ENCODE measurements at places on chromosomes 16 and 17.

GRCh38 chr17:81833160-81833920 lies at the start of gene MCRIP1:
TSS of gene MCRIP1 (minus strand) at chr17:81833291. CDS start at chr17:81824506, 8,785 bp downstream.
- peak; percentile 94 for DNase-seq

GRCh38 chr17:79438546-79439334 lies 172.1 kb downstream of the RBFOX3 start:
- DNase-seq = no peak

- no peak for DNase-seq
These were observed 91.5 kb upstream of the TMEM97 start for GRCh38 chr17:28227316-28228108.

- no peak for DNase-seq
These were observed at the start of gene FAM171A2 for GRCh38 chr17:44363613-44364159. TSS of gene FAM171A2 (minus strand) at chr17:44363853. CDS start at chr17:44363714, 139 bp downstream.

DNA sequence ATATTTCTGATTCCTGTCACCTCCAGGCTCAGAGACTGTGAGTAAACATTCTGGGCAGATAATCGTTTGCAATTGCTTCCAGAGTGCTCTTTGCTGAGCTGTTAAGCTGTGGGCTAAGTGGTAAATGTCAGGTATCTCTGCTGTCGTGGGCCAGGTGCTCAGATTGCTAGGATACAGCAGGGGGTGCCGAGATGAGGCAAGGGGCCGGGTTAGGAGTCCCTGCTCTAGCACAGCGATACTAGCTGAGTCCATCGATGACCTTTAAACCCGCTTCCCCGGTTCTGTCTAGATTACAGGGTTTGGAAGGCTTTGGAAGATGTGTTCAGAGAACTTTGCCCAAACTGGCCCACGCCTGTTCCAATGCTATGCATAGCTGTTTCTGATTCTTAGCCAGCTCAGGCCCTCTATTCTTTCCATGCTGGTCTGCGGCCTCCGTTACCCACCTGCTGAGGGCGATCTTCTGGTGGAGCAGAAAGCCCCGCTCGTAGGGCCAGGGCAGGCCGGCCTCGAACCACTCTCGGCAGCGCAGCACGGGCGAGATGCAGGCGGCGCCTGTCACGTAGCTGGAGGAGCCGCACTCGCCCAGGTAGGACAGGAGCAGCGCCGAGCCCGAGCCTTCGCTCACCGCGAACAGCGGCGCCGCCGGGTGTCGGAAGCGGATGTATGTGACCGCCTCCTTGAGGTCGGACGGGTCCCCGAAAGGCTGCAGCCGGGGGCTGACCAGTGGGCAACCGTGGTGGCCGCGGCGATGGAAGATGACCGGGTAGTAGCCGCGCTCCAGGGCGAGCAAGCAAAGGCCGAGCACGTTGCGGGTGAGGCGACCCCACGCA lies 979 bp downstream of the ABHD15 start:
- peak; percentile 30 for DNase-seq

DNA sequence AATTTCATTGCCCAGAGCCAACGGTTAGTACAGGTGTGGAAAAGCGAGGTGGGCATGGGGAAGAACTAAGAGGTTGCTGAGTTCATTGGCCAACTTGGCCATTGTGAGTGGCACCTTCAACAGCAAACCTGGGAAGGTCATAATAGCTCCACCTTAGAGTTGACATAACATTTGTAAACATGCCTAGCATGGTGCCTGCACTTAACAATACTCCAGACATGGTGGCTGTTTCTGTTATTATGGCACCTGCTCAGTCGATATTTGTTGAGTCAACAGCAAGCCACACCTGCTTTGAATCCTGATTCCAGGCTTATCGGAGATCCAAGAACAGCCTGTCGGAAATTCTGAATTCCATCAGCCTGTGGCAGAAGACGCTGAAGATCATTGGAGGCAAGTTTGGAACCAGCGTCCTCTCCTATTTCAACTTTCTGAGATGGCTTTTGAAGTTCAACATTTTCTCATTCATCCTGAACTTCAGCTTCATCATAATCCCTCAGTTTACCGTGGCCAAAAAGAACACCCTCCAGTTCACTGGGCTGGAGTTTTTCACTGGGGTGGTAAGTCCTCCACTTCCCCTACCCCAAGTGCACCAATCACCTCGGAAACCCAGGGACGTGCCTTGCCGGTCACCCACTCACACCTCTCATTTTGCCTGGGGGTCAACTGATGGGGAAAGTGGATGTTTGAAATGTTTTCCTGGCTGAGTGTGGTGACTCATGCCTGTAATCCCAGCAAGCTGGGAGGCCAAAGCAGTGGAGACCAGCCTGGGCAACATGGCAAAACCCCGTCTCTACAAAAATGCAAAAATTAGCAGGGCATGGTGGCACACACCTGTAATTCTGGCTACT lies 46.0 kb downstream of the TMC5 start:
- DNase-seq = peak; percentile 17

GRCh38 chr16:86243571-86244154 lies 266.7 kb upstream of the FOXF1 start:
- DNase-seq = no peak

DNA sequence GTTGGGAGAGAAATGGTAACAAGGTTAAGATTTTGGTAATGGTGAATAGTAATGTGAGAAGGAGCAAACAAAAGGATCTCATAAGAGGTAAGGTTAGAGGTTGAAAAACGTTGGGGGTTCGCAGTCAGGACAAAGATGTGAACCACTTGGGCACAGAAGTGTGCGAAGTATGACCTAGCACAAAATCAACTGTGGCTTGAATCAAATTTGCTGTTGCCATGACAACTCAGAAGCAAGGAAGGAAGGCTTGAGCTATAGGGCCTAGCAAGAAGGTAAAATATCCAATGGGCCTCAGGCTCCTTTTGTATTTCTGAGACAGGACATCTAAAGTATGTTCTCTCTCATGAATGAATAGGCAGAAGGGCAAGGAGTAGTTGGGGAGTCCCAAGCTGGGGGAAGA lies 24.5 kb upstream of the TEKT1 start:
- DNase-seq = no peak

- no peak for DNase-seq
These were observed 7.0 kb downstream of the CES5A start for GRCh38 chr16:55868137-55868536.

- DNase-seq = no peak
These were observed 834 bp upstream of the STAT3 start for GRCh38 chr17:42389135-42389417.

DNA sequence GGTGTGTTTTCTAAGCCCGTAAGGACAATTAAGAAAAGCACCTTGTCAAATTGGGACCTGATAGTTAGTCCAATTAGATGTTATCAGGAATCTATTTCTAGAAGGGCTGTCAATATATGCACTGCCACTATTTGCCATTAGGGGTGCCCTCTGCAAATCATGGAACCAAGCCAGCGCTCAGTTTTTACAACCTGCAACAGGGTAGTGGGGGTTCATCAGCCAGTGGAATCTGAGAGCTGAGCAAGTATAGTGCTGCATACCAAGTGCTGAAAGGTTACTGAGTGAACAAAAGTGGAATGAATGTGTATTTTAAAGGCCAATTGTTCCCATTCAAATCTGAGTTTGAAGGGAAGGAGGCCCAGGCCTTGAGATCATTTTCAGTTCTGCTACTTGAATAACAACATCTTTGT lies 10.4 kb downstream of the PRR11 start:
- DNase-seq = no peak

- DNase-seq = no peak
These were observed 19.9 kb upstream of the ZNF750 start for GRCh38 chr17:82859431-82860403.

GRCh38 chr16:19075511-19075910 lies 8.1 kb downstream of the COQ7 start:
- no peak for DNase-seq

- DNase-seq = no peak
These were observed 16.8 kb upstream of the RBFOX1 start for GRCh38 chr16:7315813-7316212.

DNA sequence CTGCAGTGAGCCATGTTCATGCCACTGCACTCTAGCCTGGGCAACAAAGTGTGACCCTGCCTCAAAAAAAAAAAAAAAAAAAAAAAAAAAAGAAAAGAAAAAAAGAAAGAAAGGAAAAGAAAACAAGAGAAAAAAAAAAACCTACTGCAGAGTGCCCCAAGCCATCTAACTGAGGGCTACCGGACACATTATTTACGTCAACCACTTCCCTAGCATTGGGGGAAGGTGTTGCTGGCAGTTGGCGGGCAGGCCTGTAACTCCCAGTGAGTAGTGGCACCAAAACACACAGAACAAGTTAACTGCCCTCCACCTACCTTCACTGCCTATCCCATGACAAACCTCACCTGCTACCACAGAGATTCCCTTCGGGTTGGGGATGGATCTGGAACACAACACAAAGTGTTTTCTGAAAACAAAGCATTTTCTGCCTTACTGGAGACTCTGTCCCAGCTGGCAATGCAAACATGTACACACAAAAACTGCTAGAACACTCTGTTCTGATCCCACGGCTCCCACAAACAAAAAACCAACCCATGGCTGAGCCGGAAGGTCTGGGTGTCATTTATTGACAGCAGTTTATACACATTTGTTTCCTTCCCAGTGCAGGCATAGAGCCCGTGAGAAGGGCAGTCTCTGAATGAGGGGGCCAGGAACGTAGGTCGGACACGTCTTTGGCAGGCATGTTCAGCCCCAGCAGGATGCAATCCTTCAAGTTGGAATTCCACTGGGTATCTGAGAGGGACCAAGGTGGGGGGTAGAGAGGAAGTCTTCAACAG lies 11.0 kb downstream of the PHB1 start:
- DNase-seq = no peak

DNA sequence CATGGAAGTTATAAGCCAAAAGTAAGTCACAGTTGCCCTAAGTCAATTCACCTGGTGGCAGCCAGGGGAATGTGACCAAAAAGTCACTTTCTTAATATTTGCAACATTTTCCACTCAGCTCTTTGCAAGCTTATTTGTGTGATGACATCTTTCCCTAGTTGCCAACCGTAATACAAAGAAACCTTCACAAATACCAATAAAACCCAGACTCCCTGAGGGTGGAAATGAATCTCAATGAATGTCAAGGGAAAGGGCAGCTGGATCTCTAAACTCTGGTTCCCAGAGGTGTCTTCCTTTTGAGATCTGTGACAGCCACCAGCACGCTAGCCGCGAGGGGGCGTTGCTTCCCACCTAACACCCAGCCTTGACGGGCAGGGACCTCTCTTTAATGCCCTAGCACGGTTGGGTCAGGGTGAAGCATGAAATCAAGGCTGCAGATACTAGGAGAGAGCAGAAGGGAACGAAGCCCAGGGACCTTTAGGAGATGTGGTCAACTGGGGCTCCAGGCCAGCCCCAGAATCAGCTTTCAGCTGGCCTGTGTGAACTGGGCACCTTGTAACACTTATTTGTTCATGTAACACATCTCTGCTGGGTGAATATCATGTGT lies 82.2 kb downstream of the CMC2 start:
- DNase-seq = no peak

GRCh38 chr17:64223931-64224629 lies 39.0 kb downstream of the TEX2 start:
- DNase-seq = no peak

GRCh38 chr17:9648521-9649110 lies 3.3 kb downstream of the USP43 start:
- no peak for DNase-seq
